Stimulated activated CD4-positive, alpha-beta T cell treated with anti-CD3 and anti-CD28 coated beads, Interleukin-12 subunit alpha, Interleukin-12 subunit beta, amount 100 ng/mL, for 48 hours (primary cell): ENCODE measurements at places on chromosomes 1 and 21.

GRCh38 chr1:183773482-183774274, 31.2 kb upstream of the RGL1 start:
- DNase-seq, result no peak

DNA sequence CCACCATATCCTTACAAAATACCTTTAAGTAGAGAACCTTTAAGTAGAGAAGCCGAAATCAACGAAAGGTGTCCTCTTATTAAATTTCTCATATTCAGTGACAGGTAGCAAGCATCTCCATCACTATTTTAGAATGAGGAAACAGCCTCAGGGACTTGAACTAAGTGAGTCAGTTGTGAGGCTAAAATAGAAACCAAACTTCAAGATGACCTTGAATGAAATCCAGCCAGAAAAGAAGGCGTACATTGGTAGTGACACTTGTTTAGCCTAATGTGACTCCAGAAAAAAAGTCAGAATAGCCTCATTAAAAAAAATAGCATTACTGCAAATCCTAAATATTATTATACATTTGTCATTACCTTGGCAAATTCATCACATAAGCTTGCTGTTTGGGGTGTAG, 20.1 kb downstream of the RGS8 start:
- no peak for DNase-seq

GRCh38 chr1:91564888-91565701, 64.4 kb downstream of the CDC7 start:
- DNase-seq, result no peak

DNA sequence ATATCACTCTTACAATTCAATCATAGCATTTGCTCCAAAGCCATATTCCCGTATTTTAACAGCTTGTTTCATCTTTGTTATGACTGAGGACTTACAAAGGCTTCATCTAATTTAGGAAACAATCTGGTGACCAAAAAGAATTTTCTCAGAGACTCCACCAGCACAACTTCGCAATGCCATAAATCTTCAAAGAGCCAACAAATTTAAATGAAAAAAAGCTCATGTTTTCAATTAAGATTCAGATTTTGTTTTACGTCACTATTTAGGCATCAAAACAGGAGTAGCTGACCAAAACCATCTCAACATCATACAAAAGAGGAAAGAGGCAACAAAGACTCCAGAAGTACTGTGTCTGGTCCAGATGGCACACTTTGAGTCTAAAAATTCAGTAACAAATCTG, 373.3 kb downstream of the TTLL7 start:
- no peak for DNase-seq

GRCh38 chr1:212030936-212031528, 4.3 kb downstream of the INTS7 start:
- DNase-seq, result no peak

- DNase-seq, result no peak
These were observed 667 bp downstream of the TMEM50B start for GRCh38 chr21:33478935-33479678.

DNA sequence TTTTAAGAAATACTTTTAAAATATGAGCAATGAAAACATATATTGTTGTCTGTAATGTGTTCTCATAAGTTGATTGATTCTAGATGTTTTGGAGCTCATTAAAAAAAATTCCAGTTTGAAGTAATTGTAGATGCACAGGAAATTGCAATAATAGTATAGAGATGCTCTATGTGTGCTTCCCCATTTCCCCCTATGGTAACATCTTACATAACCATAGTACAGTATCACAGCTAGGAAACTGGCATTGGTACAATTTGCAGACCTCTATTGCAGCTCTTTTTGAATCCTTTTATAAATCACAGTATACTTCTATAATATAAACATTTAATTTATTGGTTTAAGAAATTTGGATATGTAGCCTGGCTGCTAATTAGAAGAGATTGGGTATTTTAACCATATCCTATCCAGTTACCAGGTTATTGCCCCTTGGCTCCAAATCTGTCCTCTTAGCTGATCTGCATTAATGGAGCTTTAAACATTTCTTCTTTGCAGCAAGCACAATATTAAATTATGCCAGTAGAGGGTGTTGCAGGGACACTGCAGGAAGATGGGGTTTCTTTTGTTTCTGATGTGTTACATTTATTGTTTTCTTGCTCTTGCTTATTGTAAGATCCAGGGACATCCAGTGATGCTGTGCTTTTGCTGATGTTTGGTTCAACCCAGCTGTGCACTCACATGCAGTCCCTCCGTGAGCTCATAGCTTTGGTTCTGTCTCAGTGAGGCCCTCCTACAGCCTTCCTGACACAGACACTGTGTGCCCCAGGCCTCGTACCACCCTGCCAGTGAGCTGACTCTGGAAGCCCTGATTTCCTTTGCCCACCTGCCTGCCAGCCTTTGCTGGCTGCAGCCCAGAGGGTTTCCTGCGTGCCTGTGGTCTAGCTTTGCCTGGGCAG, 103.3 kb downstream of the RABGAP1L start:
- DNase-seq, result peak; percentile 6

DNA sequence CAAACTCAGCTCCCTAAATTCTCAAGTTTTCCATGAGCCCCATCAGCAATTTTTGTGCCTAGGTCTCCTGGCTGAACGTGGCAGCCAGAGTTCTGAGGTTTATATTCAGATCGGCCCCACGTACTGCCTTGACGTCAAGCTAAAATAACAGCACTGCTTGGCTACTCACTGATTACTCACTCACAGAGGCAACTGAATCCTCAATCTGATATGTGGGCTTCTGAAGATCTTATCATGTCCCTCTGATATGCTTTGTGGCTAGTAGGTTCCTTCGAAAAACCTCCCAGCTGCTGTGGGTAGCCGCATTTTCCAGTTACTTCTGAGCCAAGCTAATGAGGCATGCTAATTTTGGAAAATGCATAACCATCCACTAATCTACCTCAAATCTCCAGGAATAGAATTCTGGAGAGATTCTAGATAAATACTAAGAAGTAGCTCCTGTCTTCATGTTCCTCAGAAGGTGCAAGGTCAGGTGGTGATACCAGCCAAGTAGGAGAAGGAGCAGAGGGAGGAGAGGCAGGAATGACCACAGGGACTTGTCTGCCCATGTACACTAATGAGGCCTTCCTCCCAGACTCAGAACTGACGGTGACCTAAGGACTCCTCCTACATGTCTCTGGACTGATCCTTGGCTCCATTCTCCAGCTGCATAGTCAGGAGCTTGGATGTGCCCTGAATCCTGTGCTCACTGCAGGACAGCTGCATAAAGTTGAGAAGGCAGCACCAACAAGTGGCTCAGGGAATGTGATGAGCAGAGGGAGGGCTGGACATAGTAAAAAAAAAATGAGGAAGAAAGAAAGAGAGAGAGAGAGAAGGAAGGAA, 263.7 kb downstream of the TNR start:
- DNase-seq, result no peak

- DNase-seq, result no peak
These were observed 1.3 kb upstream of the GNB1 start for GRCh38 chr1:1892079-1892762.

DNA sequence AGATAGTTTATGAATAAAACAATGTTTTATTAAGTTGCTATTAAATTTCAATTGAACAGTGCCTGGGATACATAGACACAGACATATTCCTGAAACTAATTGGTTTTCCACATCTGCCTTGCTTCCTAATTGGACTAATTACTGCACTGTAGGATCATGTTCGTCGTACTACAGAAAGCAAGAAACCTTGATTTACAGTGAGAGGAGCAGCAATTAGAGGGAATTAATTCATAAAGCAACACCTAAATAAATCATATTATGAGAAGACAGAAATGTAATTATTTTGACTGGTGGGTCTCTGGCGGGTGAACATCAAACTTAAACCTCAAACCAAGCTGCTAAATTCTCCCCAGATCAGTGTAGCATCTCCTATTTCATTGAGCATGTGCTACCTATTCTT, 124.6 kb upstream of the CAMK1G start:
- no peak for DNase-seq

DNA sequence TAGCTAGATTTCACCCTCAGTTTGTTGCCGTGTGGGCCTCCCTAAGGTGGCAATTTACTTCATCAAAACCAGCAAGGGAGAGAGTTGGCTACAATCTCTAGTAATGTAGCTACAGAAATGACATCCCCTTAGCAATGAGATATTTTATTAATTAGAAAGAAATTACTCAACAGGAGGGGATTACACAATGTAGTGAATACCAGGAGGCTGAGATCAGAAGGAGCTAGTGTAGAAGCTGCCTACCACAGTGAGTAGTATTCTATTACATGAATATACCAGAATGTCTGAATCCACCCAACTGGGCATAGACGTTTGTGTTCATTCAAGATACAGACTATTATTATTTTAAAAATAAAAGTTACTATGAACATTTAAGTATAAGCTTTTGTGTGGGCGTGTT, 868.2 kb upstream of the CXADR start:
- DNase-seq, result no peak

GRCh38 chr1:4137621-4138415, 237.7 kb upstream of the C1orf174 start:
- DNase-seq, result no peak
